ENCODE measurements at places on chromosomes 11 and 22. TPM values are rescaled to one million over a fixed set of nuclear protein-coding genes. Genes with fewer than 3 reads are reported as not detected.

NPTXR gene
- 7.9 TPM for total RNA-seq

ALX4 gene
- 1.9 TPM for total RNA-seq

RAG2 gene
- total RNA-seq, result not detected

PVALB gene
- total RNA-seq, result not detected

SMTN gene
- 23.5 TPM for total RNA-seq

All from A549 treated with AZD2906 at 1 μM for 4 hours (cell line).